ENCODE measurements at places on chromosomes 11 and 22.

DNA sequence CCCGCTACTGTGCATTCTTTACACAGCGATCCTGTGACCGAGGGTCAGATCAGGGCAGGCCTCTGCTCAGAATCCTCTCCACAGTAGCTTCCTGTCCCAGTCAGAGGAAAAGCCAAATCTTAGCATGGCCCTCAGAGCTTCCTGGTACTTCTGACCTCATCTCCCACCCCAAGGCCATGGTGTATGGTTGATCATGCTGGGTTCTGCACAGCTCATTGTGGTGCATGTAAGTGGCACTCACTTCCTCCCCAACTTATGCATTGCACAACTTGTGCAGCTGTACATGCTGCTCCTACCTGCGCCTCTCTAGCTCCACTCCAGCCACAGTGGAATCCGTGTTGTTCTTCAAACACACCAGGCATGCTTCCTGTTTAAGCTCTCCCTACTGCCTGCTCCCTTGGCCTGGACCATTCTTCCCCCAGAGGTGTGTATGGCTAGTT is 20.3 kb downstream of the BMAL1 start:
- DNase-seq = no peak

- DNase-seq = no peak
Observed at GRCh38 chr11:108774037-108774730, 109.3 kb downstream of the DDX10 start.

- DNase-seq = no peak
Observed at GRCh38 chr11:34337016-34337415, 20.8 kb downstream of the ABTB2 start.

GRCh38 chr11:94972700-94973098 is 657 bp downstream of the CWC15 start:
- no peak for DNase-seq

DNA sequence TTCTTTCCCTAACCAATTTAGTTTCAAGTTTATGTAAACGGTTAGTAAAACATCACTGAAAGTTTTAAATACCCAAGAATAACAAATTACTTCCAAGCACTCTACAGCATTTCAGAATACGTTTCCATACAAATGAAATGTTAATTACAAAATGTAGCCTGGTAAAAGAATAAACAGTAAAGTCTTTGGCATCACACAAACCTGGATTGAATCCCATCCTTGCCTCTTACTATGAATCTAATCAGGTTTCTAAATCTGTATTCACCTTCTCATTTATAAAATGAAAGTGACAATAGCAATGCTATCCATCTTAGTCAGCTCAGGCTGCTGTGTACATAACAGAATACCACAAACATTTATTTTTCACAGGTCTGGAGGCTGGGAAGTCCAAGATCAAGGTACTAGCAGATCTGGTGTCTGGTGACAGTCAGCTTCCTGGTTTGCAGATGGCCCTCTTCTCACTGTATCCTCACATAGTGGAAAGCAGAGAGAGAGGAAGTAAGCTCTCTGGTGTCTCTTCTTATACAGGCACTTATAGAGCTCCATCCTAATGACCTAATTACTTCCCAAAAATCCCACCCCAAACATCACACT is 19.2 kb downstream of the FAM168A start:
- no peak for DNase-seq

DNA sequence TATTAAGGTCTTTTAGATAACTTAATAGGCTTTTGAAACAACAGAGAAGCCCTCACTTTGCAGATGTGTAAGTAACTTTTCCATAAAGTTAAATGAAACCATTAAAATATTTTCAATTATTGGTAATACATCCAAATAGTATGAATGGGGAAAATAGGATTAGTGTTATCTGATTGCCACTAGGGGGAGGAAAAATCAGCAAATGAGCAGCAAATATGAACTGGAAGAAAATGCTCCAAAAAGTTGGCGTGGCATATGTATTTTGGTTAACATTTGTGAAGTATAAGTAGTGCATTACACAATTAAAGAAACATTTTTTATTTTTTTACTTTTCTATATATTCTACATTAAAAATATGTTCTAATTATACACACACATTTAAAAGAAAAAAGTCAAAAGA is 259.8 kb upstream of the ANO5 start:
- DNase-seq = no peak

GRCh38 chr11:41866525-41866924 is 407.1 kb upstream of the LRRC4C start:
- no peak for DNase-seq

DNA sequence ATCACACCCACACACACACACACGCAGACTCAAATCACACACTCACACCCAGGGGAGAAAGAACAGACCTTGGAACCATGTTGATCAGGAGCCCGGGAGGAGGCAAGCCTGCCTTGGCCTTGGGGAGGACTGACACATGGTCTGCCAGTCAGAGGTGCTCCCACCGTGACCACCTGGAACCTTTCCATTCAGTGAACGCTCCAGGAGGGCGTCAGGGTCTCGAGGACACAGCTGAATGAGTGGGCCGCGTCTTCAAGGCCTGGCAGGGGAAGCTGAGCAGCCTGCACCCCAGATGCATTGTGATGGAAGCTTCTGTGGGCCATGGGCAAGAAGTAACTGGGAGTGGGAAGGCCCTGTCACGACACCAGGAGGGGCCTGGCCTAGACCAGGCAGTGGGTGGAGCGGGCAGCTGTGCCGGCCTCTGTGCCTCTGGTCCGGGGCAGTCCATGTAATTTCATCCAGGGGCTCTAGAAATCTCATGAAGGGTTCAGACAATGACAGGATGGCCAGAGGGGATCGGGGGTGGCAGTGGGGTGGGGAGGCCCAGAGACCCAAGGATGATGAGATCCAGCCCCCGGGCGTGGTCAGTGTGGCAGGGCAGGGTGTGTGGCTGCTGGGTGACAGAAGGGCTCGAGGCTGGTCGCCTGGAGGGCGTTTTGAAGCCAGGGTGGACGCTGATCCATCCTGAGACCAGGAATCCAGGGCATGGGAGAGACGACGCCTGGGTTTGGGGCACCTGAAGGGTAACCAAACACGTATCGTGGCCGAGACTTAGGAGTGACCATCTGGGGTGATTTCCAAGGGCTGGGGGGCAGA is 53.7 kb downstream of the IGF2 start:
- no peak for DNase-seq

DNA sequence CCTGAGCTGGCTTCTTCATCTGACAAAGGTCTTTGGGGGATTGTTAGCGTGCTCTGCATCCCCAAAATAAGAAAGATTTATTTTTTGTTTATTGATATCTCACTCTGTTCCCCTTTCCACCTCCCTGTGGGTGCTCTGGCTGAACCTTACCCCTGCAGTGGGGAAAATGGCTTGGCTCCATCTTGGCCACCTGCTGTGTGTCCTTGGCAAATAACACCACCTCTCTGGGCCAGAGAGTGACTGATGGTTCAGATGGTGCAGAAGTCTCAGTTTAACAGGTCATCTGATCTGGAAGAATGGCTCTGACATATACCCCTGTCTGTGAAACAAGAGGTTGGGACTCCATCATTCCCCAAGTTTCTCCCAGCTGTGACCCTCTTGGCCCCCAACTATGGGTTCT is 157.6 kb downstream of the MYO18B start:
- no peak for DNase-seq

DNA sequence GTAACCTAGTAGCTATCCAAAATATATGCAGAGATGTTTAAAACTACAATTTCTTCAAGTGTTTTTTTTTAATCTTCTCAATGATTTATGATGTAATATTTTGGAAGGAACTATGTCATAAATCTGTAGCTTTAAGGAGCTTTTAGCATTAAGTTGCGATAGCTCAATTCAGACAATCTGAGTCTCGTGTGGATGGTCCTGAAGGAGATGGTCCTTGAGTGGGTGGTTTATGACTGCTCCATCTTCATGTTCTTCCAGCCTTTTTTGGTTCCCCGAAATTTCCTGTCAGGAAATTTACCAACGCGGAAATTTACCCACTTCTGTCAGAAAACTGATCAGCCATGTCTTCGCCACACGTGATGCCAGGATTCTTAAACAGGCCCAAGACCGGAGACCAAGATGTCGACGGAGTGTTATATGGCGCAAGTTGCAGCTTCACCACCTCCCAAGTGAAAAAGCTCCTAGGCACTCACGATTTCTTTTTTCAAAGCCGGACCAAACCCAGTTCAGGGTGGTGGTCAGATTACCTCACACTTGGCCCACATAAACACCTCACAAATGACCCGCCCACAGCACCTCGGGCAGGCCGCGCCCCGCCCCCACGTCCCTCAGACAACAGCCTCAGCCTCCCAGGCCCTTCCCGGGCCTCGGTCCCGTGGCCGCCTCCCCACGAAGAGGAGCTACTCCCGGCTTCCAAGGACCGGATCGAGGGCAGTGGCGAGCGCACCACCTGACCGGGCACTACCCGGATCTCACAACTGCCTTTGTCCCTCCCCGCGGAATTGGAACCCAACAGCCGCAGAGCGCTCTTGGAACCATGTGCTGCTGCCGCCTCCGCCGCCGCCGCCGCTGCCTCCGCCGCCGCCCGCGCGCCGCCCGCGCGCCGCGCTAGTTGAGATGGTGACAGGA is at the start of gene MORC2:
Gene MORC2 (minus strand): TSS at position 760 of the 909 bp plus-strand sequence. CDS start 885 bp downstream, outside the sequence.
- no peak for DNase-seq

GRCh38 chr22:24883432-24883831 is 63.1 kb downstream of the LHFPL7 start:
- DNase-seq = no peak

GRCh38 chr11:73203790-73204189 is 14.3 kb upstream of the P2RY2 start:
- no peak for DNase-seq

GRCh38 chr11:128555606-128556005 is 31.8 kb downstream of the ETS1 start:
- DNase-seq = no peak

GRCh38 chr22:46631113-46631512 is 10.9 kb downstream of the GRAMD4 start:
- no peak for DNase-seq

DNA sequence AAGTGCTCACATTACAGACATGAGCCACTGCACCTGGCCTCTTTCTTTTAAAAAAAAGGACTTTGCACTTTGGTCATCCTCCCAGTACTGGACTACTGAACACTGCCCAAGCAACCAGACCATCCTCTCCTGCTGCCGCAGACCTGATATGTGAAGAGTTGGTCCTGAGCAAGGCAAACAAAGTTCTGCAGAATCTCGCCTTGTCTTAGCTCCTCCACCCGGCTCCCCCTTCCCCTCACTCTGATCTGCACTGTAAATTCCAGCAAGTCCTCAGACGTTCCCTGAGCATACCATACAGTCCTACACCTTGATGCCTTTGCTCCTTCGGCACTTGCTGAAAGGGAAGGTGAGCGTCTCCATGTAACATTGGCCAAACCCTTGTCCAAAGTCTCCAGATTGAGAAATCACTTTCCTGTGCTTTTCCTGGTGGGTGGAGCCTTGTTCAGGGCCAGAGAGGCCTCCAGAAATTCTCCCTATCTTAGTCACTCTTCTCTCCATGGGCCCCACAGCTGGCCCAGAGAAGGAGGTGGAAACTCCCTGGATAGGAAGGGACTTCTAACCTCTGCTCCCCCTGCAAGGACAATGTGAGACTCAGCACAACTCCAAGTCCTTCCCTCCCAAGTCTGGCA is 47.0 kb upstream of the TIMP3 start:
- no peak for DNase-seq

- DNase-seq = peak; percentile 61
Observed at GRCh38 chr11:22546746-22547145, 78.9 kb downstream of the FANCF start.

- no peak for DNase-seq
Observed at GRCh38 chr22:50610041-50610451, 9.5 kb downstream of the MAPK8IP2 start.

DNA sequence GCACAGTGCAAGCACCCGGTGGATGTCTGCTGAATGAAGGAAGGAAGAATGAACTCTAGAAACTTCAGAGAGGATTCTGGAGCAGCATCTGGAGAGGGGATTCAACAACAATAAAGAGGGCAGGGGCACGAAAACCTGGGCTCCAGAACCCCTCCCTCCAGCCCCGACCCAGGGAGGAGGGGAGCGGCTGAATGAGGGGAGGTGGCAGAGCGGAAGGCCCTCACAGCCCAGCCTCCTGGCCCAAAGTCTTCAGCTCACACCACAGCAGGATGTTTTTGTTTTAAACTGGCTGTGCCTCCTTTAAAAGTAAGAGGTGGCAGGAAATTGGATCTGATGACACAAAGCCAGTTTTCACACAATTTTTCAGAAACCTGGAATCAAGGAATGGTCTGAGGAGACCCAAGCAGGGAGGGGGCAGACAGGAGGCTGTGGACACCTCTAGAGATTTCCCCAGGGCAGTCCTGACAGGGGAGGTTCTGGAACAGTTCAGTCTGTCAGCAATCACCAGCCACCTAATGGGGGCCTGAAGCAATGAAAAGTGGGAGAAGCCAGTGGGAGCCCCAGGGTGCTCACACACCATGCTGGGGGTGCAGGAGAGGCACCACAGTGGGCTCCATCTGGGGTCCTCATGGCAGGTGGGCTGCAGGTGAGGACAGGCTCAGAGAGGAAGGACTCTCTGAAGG is 44.4 kb upstream of the TCF20 start:
- no peak for DNase-seq

GRCh38 chr22:43627485-43628213 is 184.5 kb downstream of the EFCAB6 start:
- DNase-seq = no peak

DNA sequence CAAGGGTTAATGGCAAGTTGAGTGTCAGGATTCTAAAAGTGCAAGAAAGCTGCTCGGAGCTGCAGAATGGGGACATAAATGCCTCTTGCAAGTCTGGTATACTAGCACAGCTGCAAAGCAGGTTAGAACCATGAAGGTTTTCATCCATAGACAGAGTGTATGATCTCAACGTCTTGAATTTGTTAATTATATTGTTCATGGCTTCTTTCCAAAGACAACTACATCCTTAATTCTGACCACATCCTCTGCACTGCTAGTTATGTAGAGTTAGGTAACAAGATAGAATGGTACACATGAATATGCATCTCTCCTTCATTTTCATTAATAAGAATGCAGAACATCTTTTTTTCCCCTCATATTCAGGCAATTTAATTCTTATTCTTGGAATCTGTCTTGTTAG is 34.2 kb downstream of the EXPH5 start:
- DNase-seq = no peak

DNA sequence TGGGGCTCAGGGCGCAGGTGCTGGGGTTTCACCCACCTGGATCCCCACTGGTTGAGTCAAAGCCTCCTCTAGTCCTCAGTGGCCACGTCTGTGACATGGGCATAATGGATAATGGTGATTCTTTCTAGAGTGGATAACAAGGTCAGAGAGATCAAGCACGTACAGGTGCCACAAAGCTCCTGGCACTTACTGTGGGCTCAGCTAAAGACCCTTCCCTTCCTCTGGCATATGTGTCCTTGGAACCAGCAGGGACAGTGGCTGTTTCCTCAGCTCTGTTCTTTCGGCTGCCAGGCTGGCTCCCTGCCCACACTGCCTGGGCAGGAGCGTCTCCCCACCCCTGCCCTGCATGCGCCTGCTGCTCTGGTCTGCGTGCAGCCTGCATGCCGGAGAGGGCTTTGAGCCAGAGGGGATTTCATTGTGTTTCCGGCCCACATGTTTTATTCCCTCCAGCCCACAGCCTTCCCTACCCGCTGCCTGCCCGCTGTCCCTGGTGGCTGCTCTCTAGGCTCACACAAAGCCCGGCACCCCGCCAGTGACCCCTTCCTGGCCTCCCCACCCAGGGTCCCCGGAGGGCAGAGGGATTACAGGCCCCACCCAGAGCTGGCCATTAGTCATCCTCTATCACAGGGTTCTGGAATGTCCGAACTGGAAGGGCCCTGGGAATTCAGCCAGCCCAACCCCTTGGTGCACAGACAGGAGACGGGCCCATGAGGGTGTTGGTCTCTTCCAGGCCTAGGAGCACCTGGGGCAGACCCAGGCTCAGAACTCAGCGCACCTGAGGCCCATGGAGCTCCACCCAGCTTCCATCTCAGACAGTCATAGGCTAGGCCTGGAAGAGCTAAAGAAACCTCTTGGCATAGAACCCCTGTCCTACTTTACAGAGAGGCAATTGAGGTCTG is 55.3 kb upstream of the GCAT start:
- peak; percentile 46 for DNase-seq
